ENCODE measurements at places on chromosomes 1 and 21. TPM values are rescaled to one million over a fixed set of nuclear protein-coding genes. Genes with fewer than 3 reads are reported as not detected.

- DNase-seq = peak; percentile 69
Observed at GRCh38 chr1:36089393-36090121, 865 bp downstream of the ADPRS start.

DNA sequence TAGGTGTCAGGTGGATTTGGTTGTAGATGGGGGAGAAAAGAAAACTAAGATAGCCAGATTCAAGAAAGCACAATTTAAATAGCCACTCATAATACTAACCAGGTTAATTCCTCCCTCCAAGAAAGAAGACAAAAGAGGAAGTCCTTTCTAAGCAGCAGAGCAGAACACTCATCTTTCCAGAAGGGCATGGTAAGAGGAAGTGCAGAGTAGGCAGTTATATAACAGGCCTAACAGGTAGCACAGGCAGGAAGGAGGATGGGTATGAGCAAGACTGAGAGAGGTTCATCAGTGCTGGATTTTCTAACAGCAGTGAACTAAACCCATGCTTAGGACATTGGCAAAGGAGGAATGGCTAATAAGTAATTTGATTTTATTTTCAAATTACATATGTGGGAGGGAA lies 517.5 kb downstream of the PLPP3 start:
- no peak for DNase-seq

Gene PRR9
- total RNA-seq = not detected

DNA sequence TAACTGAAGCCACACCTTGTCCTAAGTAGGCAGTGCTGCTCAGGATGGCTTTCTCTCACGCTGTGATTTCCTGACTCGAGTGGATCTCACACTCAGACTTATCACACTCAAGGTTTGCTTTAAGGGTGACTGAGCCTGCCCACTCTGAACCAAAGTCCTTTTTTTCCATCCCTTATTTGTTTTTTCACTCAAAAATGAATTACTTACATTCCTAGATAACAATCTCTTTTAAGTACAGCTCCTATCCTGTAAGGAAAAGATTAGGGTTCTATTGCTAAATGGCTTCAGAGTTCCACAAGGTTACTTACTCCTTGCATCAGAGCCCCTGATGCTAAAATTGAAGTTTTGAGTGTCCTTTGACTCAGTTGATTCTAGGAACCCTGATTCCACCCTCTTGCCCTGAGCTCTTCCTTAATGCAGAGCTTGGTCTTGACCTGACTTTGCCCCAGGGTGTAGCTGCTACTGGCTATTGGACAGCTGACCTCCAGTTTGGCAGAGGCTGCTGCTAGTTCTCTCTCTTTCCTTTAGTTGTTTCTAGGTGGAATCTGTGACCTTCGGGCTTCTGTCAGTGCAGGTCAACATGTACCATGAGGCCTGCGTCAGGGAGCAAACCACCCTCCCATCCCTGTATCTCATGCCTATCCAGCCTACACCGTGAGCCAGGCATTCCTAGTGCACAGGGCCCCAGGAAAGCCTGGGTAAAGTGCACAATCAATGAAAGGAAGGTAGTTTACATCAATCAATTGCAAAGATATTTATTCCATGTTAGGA lies 80.1 kb upstream of the CD55 start:
- DNase-seq = peak; percentile 11

DNA sequence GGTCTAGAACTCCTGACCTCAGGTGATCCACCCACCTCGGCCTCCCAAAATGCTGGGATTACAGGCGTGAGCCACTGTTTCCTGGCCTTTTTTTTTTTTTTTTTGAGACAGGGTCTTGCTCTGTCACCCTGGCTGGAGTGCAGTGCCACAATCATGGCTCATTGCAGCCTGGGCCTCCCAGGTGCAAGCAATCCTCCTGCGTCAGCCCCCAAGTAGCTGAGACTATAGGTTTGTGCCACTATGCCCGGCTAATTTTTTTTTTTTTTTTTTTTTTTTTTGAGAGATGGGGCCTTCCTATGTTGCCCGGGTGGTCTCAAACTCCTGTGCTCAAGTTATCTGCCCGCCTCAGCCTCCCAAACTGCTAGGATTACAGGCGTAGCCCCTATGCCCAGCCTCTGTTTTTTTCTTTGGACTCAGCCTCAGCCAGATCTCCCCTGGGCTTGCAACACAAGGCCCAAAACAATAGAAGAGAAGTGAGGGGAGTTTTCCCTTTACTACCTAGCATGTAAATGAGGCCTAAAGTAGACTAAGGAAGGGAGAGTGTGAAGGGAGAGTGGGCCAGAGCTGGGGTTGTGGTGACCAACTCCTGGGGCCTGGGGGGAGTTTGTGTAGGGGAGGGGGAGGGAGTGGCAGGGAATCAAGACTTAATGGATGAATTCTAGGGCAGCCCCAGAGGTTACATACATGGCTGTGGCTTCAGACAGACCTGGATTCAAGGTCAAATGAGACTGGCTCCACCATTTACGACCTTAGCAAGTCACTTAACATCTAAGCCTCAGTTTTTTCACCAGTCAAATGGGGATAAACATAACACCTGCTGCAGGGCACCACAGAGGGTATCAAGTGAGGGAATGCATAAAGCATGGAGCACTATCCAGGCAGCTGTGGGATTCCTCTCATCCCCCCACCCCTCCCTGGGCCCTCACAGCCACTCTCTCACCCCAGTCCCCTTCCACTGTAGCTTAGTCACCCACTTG lies 1.6 kb upstream of the CD52 start:
- DNase-seq = no peak
